ENCODE measurements at places on chromosomes 5 and 9.

DNA sequence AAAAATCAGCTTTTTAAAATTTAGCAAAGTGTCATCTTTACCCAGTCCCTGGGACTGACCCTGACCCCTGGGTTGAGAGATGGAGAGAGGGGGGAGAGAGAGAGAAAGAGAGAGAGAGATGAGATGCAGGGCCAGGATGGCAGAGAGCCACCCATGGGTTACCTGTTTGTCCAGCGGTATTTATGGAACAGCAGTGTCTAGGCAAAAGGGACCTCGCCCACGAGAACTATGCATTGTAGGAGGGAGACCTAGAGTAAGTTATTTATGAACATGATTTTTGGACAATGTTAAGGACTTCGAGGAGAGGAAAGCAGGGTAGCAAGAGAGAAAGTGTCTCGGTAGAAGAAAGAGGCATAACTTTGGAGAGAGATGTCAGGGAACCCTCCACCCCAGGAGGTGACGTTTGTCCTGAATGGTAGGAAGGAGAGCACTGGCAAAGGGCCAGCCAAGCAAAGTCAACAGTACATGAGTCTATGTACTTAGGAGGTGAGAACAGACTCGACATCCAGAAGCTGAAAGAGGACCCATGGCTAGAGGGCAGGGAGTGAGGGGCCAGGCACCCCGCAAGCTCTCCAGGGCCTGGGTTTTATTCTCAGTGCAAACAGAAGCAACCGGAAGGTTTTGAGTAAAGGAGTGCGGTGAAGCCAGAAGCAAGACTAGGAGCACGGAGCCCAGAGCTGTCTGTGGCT, 30.5 kb upstream of the MSX2 start:
- no peak for DNase-seq

- no peak for DNase-seq
Measured at GRCh38 chr9:92969516-92970466, 22.5 kb downstream of the FGD3 start.

DNA sequence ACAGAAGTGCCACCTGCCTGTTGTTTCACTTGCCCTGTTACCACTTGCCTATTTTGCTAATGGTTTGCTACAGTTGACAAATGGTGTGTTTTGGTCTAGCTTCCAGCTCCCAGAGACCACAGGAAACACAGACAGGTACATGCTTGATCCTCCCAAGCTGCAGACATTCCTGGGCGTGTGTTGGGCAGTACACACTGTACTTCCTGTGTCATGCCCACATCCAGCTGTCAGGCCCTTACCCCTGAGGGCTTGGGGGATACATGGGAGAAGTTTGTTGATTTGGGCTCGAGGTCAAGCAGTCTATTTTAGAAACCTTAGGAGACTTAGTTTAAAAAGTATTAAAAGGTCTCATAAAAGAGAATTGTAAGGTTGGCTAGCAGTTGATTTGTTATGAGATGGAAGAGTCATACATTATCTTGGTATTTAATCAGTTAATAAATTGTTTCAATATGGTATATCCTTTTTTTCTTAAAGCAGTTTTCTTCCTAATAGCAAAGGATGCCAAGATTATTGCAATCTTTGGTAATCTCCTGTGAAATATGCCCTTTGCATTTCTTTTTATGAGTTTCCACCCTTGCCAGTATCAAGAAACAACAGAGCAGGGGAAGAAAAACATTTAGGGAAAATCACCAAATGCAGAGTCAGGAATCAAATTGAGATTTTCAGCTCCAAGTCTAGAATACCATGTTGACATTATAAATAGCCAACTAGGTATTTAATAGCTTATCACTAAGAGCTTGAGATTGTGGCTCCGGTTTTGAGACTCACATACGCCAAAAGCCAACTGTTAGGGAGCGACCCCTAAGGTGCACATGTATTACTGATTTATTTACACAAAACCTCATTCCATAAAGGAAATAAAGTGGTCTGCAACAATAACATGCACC, 52.3 kb upstream of the CD180 start:
- DNase-seq = no peak

- no peak for DNase-seq
Measured at GRCh38 chr5:52842111-52842510, 54.4 kb downstream of the ITGA1 start.

DNA sequence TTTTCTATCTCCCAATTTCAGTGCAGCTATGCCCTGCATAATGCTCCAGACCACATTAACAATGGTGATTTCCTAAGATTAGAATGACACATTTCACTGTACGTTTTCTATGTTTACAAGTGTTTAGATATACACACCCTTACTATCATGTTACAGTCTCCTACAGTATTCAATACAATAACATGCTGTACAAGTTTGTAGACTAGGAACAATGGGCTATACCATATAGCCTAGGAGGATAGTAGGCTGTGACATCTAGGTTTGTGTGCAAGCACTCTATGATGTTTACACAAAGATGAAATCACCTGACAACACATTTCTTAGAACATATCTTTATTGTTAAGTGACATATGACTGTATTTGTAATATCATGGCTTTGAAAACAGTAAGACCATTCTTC, 1435.6 kb upstream of the NUDT12 start:
- no peak for DNase-seq

- no peak for DNase-seq
Measured at GRCh38 chr5:159833846-159834245, 82.4 kb upstream of the ADRA1B start.

DNA sequence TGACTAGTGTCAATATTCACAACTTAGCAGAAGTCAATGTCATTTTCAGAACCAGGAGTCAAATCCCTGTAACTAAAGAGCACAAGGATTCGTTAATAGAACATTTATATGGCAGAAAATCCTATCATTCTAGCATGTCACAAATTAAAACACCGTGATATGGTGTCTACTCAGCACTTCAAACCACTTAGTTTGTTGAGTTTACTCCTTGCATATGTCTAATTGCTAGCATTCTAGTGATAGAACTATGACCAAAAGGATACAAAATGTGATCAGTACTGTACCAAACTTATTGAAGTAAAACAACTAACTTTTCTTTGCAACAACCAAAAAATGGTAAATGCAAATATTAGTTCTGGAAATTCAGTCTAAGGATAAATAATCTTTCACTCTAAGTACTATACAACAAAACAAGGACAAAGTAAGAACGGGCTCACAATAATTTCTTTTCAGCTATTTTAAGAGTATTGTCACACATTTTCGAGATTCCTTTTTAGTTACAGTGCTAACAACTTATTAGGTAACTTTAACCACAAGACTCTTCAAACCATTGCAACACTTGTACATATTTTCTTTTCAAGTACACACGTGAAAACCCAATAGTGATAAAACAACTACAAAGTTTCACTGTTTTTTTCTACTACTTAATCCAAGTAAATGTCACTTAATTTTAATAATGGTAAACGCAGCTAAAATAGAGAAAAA, 845.2 kb upstream of the CDH10 start:
- DNase-seq = no peak

GRCh38 chr9:21060919-21061561, 16.7 kb downstream of the IFNB1 start:
- no peak for DNase-seq

GRCh38 chr5:102537011-102537410, 38.2 kb upstream of the SLCO6A1 start:
- no peak for DNase-seq

- no peak for DNase-seq
Measured at GRCh38 chr9:6917162-6917561, 159.4 kb downstream of the KDM4C start.

DNA sequence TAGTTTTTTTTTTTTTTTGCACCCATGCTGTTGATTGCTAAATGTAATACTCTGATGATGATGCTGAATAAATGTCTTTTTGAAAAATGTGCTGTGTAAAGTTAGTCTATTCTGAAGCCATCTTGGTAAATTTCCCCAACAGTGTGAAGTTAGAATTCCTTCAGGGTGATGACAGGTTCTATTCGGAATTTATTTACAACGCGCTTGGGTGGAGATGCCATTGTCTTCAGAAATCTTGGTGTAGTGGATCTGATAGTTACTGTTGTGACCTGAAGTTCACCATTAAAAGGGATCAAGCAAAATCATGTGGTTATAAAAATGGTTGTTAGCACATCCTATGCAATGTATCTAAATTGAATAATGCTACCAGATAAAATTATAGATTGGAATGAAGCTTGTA, 36.3 kb upstream of the DMRT1 start:
- no peak for DNase-seq

- DNase-seq = no peak
Measured at GRCh38 chr5:52809884-52810283, 22.2 kb downstream of the ITGA1 start.
